ENCODE measurements at places on chromosomes 4 and X. TPM values are rescaled to one million over a fixed set of nuclear protein-coding genes. Genes with fewer than 3 reads are reported as not detected.

The PABPC1L2A gene
- total RNA-seq: not detected

The MTMR8 gene
- total RNA-seq: 0.50 TPM

The ZFP42 gene
- total RNA-seq: not detected

The CENPC gene
- 4.0 TPM for total RNA-seq

The NDST3 gene
- total RNA-seq: not detected

The ARHGAP6 gene
- total RNA-seq: 0.01 TPM

The ZGRF1 gene
- total RNA-seq: 3.4 TPM

The PROM1 gene
- 0.58 TPM for total RNA-seq

The SLC30A9 gene
- total RNA-seq: 23.8 TPM

The GYG2 gene
- 4.5 TPM for total RNA-seq

The GBA3 gene
- total RNA-seq: not detected

The DBET gene
- total RNA-seq: not detected

The DCUN1D4 gene
- 15.8 TPM for total RNA-seq

The GAGE1 gene
- not detected for total RNA-seq

The CLGN gene
- 4.5 TPM for total RNA-seq

The TEX13C gene
- not detected for total RNA-seq

The ATP11C gene
- 11.2 TPM for total RNA-seq

The UNC5C gene
- not detected for total RNA-seq

The KIF4A gene
- 24.0 TPM for total RNA-seq

The CACNA1F gene
- not detected for total RNA-seq

The CHRDL1 gene
- total RNA-seq: not detected

The ZNF718 gene
- 0.40 TPM for total RNA-seq

The RBMXL3 gene
- total RNA-seq: not detected

The SMR3B gene
- total RNA-seq: not detected

The FHIP1A gene
- total RNA-seq: 0.09 TPM

The SULT1E1 gene
- not detected for total RNA-seq

The PDGFC gene
- 2.3 TPM for total RNA-seq

The P2RY4 gene
- not detected for total RNA-seq

The PRPS2 gene
- total RNA-seq: 46.5 TPM

The IRS4 gene
- not detected for total RNA-seq

The ZNF732 gene
- not detected for total RNA-seq

The FGFBP2 gene
- 0.37 TPM for total RNA-seq

The WAS gene
- 0.52 TPM for total RNA-seq

The ZNF280C gene
- total RNA-seq: 2.4 TPM

The TLR6 gene
- total RNA-seq: 2.2 TPM

The ING2 gene
- total RNA-seq: 10.0 TPM

The POLN gene
- total RNA-seq: 0.53 TPM

The USP51 gene
- total RNA-seq: 0.37 TPM

The RAB39B gene
- total RNA-seq: 0.80 TPM

The DGKK gene
- total RNA-seq: not detected

The TLR3 gene
- 0.44 TPM for total RNA-seq

The AMTN gene
- 0.15 TPM for total RNA-seq

The KLB gene
- 0.14 TPM for total RNA-seq

The COX7B2 gene
- not detected for total RNA-seq

The PAGE1 gene
- not detected for total RNA-seq

The NKRF gene
- total RNA-seq: 16.6 TPM

The TRPC3 gene
- total RNA-seq: 0.08 TPM

The TASL gene
- total RNA-seq: not detected

The ABLIM2 gene
- total RNA-seq: 7.8 TPM

The UBE2D3 gene
- total RNA-seq: 225 TPM

The RASL11B gene
- 0.20 TPM for total RNA-seq

The TEX13B gene
- total RNA-seq: not detected

The CFAP99 gene
- 0.16 TPM for total RNA-seq

The MBNL3 gene
- 0.07 TPM for total RNA-seq
